T-helper 17 cell (primary cell): ENCODE measurements at places on chromosomes 12 and 14.

- DNase-seq, result peak; percentile 13
These were observed 584 bp downstream of the VRK1 start for GRCh38 chr14:96797582-96798349.

DNA sequence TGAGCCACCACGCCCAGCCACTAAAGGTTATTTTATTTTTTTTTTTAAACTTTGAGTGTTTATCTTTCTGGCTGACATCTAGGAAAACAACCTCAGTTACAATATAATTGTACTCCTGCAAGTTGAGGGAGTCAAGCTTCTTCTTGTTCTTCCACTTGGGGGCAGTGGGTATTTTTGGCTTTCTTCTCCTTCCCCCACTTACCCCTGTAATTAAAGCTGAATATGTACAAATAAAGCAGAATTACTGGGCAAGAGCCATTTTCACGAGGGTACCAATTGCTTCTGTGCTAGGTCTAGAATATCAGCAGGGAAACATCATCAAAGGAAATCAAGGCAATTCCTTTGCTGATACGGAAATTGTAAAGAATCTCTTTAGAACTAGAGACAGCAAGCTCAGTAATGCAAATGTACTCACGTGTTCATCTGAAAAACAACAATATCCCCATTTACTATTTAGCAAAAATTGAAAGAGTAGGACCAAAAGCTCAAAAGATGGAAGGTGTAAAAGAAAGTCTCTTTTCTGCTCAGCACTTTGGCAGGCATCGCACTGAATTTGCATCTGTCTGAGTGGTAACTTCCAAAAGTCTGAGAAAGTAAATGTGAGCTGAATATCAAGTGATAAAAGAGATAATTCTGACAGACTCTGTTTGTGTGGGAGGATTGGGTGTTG, 72.8 kb downstream of the TAOK3 start:
- DNase-seq, result no peak

DNA sequence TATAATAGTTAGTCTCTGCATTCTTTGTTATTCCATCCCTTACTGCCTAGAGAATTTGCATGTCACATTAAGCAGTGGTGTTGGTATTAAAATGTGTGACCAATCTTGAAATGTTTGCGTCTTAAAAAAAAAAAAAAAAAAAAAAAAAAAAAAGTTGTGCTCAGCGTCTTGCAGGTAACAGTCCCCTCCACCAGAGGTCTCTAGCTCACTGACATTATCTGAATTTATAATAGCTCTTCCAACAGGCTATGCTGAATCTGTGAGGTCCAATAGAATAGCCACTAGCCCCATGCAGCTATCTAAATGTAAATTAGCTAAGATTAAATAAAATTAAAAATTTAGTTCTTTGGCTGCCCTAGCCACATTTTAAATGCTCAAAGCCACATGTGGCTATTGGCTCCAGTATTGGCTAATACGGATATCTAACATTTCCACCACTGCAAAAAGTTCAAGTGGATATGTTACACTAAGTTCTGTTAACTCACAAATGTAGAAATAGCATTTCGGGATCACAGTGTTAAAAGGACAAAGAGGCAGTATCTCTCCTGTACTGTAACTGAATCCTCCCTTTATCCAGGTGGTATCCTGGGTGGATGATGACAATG, 28.7 kb downstream of the NKX2-8 start:
- DNase-seq, result no peak

DNA sequence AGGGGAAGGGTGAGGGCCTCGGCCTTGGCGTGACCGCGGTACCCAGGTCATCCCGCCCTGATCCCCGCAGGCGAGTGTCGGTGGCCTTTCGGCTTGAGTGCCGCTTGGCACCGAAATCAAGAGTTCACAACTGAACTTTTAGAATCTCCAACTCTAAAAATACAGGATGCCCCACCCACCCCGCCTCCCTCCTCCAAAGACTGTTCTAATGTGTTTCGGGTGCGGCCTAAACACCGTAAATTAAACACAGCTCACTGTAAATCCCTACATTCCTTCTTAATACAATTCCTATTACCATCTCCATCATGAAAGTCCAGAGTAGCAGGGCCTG, 11.4 kb downstream of the SCNN1A start:
- no peak for DNase-seq

- no peak for DNase-seq
These were observed 42.4 kb downstream of the ITPK1 start for GRCh38 chr14:93073358-93073707.

GRCh38 chr14:58769011-58769643, 131.4 kb downstream of the DACT1 start:
- DNase-seq, result no peak

- no peak for DNase-seq
These were observed 110.5 kb downstream of the ASCL4 start for GRCh38 chr12:107884769-107885694.

DNA sequence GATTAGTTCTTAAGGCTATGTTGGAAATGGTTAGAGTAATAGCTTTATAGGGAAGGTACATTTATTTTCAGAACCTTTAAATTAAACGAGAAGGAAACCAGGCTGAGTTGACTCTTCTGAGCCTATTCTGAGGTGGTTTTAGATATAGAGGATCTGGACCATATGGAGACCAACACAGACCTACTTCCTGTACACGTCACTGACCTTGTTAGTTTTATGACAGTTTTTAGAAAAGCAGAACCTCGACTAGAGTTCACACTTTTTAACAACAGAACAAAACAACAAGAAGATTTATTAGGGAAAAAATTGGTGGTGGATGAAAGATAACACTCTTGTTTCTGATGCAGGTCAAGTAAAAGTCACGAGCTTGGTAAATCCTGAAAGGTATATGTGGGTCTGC, 107.1 kb downstream of the NPAS3 start:
- no peak for DNase-seq

DNA sequence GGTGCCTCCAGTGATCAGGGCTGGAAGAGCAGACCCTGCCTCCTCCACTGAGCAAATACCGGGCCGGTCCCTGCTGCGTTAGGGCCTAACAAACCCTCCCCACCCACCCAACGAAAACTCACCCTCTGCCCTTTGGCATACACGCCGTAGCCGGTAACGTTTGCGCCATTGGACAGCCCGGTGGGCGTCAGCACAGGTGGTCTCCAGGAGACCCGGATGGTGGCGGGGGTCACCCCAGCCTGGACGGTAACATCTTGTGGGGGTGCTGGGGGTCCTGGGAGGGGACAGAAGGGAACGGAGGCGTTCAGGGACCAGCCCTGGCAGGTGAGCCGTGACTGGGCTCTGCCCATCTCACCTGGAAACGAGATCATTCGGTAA, 100.5 kb downstream of the PIWIL1 start:
- DNase-seq, result no peak

- no peak for DNase-seq
These were observed 37.5 kb upstream of the DAAM1 start for GRCh38 chr14:59150990-59151389.

DNA sequence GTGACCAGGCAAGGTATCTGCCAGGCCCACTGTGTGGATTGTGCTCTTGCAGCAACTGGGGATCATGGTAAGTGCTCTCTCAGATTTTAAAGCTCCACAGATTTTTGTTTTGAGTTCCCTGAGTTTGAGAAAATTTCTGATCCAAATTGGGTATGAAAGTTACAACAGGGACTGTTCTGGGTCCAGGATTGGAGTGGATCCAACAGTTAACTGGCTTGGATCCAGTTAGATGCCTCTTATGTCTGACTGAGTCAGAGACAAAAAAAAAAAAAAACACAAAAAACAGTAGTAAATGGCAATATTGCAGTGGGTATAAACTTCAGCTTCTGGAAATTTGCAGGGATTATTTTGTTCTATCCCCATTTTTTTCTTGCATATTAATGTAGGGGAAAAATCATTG, 598.8 kb downstream of the C12orf50 start:
- no peak for DNase-seq

GRCh38 chr12:41932470-41932991, 212.1 kb downstream of the GXYLT1 start:
- no peak for DNase-seq

DNA sequence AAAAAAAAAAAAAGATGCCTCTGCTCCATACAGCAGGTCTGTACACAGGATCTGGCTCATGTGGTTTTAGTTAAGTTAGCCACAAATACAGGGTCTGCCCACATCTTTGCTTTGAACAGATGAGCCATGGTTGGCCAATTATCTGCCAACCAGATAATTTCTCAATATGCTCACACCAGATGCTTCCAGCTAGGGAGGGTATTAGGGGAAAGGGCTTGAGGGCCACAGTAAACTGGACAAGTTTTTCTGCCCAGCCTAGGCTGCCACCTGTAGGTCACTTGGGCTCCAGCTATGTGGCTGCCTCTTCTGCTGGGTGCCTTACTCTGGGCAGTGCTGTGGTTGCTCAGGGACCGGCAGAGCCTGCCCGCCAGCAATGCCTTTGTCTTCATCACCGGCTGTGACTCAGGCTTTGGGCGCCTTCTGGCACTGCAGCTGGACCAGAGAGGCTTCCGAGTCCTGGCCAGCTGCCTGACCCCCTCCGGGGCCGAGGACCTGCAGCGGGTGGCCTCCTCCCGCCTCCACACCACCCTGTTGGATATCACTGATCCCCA, 776 bp downstream of the RDH5 start:
- no peak for DNase-seq

GRCh38 chr14:77607741-77608302, 8.6 kb downstream of the SPTLC2 start:
- no peak for DNase-seq

DNA sequence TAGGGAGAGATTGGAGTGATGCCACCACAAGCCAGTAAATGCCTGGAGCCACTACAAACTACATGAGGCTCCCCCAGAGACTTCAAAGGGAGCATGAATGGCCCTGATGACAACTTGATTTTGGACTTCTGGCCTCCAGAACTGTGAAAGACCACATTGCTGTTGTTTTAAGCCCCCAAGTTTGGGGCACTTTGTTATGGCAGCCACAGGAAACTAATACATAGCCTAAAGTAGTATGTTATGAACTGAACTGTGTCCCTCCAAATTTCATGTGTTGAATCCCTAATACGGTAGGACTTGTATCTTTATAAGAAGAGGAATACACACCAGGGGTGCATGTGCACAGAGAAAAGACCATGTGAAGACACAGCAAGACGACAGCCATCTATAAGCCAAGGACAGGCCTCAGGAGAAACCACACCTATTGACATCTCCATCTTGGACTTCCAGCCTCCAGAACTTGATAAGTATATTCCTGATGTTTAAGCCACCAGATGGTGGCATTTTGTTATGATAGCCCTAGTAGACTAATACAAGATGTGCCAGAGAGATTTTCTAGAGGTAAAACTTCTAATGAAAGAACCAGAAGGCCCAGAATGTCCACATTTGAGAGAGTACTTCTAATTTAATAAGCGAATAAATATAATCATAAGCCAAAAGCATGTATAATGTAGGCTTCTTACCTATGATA, 127.1 kb upstream of the BMP4 start:
- DNase-seq, result no peak
